ENCODE measurements at places on chromosomes 7 and 10.

GRCh38 chr7:65269150-65269856, 104.4 kb upstream of the ZNF92 start:
- DNase-seq, result peak; percentile 47

DNA sequence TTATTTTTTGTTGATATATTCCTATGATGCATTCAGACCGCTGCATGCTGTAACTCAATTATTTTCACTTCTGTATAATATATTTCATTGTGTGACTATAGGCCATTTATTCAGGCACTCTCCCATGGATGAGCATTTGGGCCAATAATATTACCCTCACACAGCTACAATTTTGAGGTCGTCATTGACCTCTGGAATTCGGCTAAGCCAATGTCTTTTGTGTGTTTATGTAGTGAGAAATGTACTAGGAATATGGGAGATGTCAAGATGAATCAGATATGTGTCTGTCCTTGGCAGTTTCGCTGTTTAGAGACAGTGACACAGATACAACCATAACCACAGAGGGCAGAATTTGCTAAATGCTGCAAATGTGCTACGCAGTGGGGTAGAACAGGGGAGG, 474.2 kb downstream of the ADRA2A start:
- no peak for DNase-seq

DNA sequence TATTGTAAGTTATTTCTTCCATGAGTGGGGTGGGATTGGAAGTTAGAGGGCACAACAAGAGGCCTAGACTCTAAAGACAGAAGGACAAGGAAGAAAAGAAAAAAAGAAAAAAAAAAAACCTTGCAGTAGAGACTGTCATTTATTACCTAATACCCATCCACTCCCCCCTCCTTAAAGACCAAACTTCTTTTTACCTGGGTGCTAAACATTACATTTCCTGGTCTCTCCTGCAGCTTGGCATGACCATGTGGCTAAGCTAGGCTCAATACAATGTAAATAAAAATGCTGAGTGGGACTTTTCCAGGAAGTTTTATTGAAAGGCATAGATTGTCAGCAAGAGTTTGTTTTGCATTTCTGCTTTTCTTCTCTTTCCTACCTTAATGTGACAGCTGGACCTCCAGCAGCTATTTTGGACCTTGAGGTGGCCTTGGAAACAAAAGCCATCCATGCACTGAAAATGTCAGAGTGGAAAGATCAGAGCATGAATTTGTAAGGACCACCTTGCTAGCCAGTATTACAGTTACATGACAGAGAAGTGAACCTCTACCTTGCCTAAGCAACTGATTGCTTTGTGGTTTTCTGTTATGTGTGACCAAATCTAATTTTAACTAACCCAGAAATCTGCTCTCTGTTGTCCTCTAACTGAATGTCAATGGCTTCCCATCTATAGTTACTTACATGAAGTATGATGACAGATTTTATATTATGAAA, 81.3 kb upstream of the SFMBT2 start:
- DNase-seq, result no peak

GRCh38 chr7:35037211-35037525, at the start of gene DPY19L1:
DPY19L1 (minus strand) TSS chr7:35037485; CDS start chr7:35037394, 91 bp downstream.
- no peak for DNase-seq

GRCh38 chr7:30804078-30804661, 33.0 kb downstream of the MINDY4 start:
- peak; percentile 96 for DNase-seq

DNA sequence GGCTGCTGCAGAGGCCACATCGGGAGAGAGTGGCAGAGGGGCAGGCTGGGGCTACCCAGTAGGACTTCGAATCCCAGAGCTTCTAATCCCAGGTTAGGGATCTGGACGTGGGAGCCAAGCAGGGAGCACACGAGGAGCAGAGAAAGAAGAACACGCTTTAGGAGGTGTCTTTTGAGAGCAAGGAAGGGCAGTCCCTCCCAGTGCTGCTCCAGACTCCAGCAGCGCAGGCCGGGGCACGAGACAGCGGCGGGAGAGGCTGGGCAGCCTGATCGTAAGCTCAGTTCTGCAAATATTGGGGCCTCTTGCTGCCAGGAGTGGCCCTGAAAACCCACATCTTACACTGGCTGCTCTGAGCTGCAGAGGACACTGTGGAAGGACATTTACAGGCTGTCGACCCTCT, 75.9 kb downstream of the HIPK2 start:
- no peak for DNase-seq

GRCh38 chr7:68559518-68559917, 1038.8 kb upstream of the AUTS2 start:
- no peak for DNase-seq

GRCh38 chr7:91527460-91527859, 263.2 kb downstream of the FZD1 start:
- DNase-seq, result no peak

DNA sequence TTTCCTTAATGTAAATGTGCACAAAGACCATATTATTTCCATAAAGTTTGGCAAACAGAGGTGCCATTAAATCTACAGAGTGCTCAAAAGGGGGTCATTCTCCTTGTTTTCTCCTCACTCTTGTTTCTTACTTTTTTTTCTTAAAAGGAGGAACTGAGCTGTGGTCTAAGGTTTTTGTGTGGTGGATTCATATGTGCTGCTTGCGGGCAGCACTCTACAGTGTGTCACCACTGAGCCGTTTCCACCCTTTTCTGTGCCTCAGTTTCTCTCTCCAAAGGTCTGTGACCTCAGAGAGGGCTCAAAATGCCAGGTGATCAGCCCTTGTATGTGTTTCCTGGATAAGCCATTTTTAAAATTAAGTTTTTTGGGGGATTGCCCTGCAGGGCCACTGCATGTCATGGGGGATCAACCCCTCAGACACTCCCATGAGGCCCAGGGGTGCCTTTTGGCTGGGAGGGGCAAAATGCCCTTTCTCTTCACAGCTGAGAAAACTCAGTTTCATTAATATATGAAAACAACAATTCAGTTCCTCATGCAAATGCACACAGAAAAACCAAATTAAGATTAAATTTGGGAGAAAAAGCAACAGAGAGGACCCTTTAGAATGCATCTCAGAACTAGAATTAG, 56.9 kb upstream of the VOPP1 start:
- no peak for DNase-seq

DNA sequence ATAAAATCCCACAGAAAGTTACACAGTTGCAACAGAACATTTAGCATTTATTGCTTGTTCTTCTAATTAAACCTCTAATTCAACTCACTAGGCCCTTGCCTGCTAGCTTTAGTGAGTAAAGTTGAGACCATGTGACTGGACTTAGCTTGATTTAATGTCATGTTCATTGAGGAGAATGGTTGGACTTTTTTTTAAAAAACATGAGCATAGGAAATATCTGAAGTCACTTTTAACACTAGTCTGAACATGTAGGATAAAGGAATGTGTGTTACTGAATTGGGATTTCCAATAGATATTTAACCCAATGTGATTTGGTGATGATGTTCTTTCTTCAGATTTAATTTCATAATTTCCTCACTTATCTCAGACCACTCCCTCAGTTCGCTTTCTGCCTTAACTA, 24.6 kb upstream of the GLCCI1 start:
- DNase-seq, result no peak

DNA sequence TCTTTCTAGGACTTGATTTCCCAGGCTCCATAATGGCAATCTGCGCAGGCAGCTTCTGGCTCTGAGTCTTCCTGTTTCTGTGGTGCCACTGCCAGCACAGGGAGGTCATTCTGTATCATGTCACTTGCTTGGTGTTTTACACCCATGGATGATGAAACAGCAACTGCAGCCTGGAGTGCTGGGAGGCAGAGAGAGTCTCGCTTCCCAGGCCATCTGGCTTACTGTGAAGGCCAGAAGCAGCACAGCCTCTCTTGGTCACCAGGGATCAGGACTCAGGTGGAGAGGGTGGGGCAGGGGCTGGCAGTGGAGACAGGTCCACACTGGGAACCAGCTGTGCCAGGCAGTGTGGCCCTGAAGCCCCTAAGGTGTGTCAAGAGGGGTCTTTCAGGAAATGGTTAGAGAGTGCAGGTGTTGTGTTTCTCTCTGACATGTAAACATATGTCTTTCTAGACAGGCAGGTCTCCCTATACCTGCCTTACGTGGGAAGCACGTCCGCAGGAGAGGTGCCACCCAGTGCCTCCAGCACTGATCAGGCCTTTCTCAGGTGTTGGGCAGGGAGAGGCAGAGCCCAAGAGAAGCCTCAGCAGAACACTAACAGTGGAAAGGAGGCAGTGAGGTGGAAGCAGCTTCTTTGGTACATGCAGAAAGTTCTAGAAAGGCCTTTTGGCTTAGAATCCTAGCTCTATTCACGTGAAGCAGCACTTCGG, 71.4 kb downstream of the INSIG1 start:
- DNase-seq, result no peak

GRCh38 chr7:140564643-140565042, 76.0 kb downstream of the DENND2A start:
- DNase-seq, result no peak

DNA sequence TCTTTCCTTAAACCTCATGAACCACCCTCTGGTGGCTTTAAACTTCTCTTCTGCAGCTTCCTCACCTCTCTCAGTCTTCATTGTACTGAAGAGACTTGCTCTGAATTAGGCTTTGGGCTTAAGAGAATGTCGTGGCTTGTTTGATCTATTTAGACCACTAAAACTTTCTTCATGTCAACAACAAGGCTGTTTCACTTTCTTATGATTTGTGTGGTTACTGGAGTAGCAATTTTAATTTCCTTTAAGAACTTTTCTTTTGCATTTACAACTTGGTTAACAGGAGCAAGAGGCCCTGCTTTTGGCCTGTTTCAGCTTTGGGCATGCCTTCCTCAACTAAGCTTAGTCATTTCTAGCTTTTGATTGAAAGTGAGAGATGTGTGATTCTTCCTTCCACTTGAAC, 38.1 kb upstream of the CDHR3 start:
- no peak for DNase-seq

DNA sequence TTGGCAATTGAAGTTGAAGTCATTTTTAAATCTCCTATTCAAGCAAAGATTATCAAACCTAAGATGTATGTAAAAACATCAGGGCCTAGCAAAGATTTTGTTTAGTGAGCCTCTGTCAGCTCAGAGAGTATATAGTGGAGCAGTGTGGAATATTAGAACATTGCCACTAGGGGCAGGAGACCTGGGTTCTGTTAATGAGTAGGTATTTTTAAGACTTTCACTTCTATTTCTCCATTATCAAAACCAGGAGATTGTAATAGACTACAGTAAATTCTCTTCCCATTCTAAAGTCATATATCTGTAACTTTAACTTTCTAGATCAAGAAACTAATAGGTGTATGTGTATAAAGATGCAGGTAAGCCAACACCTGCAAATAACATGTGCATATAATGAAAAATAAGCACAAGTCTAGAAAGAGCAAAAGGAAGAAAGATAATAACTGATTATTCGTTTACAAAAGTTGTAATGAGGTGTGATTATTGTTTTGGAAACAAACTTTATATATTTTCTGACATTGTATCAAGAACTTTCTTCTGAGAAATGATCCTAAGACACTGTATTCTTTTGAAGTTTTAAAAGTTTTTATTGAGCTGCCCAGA, 64.4 kb downstream of the KCND2 start:
- DNase-seq, result peak; percentile 4

DNA sequence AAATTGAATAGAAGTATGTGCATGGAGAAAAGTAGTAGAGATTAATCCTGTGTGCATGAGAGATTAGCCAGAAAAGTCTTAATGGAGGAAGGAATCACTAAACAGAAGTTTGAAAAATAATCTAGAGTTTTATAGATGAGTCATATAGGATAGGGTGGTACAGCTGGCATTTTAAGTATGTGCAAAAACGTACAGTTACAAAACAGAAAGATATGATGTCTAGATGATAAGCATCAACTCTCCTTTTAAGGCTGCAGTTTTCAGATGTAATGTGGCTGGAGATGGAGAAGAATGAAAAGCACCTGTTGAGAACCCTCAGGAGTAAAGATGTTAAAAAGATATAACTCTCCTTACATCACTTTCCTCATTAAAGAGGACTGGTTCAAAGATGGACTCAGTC, 271.3 kb downstream of the STK31 start:
- DNase-seq, result no peak

DNA sequence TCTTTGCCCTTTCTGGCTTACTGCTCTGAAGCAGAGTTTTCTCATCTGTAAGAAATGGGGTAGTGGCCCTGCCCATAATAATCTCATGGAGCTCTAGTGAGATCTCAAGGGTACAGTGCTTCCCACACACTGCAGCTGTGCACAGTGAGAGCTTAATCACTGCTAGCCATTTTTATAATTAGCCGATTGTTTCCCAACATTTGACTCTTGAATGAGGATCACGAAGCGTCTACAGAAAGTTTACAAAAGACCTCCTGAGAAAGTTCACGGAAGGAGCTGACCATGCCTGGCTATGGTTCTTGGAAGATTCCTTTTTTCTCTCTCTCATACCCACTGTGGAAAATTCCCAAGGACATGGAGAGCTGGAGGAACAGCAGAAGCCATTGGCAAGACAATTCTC, 70.4 kb downstream of the FAM171A1 start:
- no peak for DNase-seq

- no peak for DNase-seq
These were observed 65.0 kb upstream of the TES start for GRCh38 chr7:116145245-116145852.

- peak; percentile 47 for DNase-seq
These were observed 14.0 kb downstream of the DNAJB12 start for GRCh38 chr10:72340510-72341261.

- DNase-seq, result no peak
These were observed 99.1 kb upstream of the LANCL2 start for GRCh38 chr7:55265836-55266642.

- peak; percentile 90 for DNase-seq
These were observed 148.1 kb downstream of the ITGA8 start for GRCh38 chr10:15571575-15571974.

GRCh38 chr10:132065491-132066105, at the start of gene JAKMIP3:
JAKMIP3 (plus strand) TSS chr10:132065946; CDS start chr10:132104809, 38,863 bp downstream.
- peak; percentile 90 for DNase-seq

- DNase-seq, result peak; percentile 27
These were observed 1.8 kb downstream of the CCDC186 start for GRCh38 chr10:114172216-114172615.

- DNase-seq, result peak; percentile 80
These were observed 870 bp downstream of the FZD1 start for GRCh38 chr7:91264924-91265681.

GRCh38 chr10:24722676-24723385, 856 bp downstream of the ARHGAP21 start:
- peak; percentile 59 for DNase-seq

GRCh38 chr7:130914554-130915294, 180.7 kb upstream of the KLF14 start:
- DNase-seq, result no peak

DNA sequence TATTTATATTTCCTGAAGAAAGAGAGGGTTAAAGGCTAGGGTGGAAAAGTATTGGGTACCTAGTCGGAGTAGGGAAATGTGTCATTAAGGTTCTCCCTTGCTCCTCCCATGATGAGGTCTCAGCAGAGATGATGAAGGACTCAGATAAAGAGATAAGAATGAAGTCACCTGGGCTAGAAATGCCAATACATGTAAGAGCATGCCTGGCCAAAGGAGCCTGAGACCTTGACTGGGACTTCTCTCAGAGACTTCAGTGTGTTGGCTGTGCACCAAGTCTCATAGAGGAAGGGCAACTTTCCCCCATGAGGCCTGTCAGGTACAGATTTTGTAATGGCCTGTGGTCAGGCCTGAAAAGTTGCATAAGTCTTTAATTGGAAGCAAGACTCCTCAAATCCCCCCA, 361.0 kb upstream of the CDC14C start:
- DNase-seq, result no peak

GRCh38 chr7:109094-109493, 83.3 kb upstream of the FAM20C start:
- no peak for DNase-seq

- peak; percentile 56 for DNase-seq
These were observed 687 bp downstream of the EPDR1 start for GRCh38 chr7:37920849-37921805.

GRCh38 chr7:138304071-138304320, 156.1 kb upstream of the TRIM24 start:
- no peak for DNase-seq

- DNase-seq, result peak; percentile 6
These were observed 20.0 kb downstream of the HYAL4 start for GRCh38 chr7:123864966-123865365.

Data from fibroblast of lung (primary cell).